ENCODE measurements at places on chromosomes 12 and 14.

DNA sequence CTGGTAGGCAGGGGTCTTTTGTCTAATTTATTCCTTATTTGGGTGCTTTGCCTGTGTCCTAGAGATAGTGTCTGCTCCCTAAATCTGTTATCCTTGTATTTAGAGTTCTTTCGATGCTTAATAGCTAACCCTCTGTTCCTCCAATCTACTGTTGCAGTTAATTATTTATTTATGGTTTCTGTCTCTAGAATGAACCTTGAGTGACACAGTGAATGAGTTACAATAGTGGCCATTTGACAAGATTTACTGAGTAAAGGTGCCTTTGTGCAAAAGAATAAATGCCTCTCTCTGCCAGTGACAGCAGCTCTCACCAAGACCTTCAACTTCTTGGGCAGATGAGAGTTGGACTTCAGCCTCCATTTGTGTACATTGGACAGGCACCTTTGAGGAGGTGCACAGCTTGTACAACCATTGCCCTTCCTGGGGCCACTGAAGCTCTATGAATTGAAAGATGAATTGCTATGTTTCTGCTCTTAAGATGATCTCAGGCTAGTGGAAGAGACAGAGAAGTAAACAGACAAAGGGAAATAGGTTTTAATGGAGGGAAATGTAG is 165.9 kb downstream of the DERA start:
- no peak for DNase-seq

DNA sequence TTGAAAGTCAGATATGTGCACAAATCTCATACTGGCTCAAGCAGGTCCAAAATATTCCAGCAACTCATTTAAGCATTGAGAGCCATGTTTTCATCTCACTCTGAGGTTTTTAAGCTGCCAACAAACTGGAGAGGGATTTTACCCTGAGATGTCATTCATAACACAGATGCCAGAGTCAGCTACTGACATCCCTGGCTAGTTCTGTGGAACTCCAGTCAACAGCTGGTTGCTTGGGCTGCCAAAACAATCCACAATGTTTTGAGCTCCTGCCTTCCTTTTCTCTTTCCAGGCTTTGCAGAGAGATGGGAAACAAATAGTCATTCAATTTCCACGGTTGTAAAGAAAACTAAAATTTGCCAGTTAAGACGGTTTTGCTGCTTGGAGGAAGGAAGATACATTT is 621.2 kb upstream of the FBXO33 start:
- peak; percentile 84 for DNase-seq

DNA sequence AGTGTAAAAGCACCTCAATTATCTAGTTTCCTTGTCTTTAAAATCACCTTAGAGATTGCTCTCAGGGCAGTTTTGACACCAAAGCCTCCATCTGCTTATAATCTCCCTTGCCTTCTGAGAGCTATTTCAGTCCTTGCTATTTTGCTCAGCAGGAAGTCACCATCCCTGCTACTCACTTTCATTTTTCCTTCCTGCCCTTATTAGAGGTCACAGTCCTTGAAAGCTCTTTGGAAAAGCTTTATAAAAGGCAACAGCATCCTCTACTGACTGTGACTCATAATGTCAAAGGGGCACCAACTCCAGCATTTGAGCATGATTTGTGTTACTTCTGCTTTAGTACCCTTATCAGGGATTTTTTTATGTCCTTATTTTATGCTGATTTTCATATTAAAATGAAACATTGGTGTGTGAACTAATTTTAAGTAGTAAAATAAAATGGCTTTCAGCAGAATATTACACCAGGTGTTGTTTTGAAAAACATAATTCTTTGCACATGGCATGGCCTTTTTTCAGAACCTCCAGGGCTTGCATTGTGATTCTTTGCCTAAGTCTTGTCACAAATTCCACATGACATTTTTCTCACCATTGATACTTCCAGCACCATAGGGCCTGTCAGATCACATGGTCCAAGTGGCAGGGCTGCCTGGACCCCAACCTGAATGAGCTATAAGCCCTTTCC is 213.0 kb downstream of the ADAMTS20 start:
- DNase-seq, result peak; percentile 48

- no peak for DNase-seq
Observed at GRCh38 chr14:65002586-65003210, 16.0 kb downstream of the FNTB start.

DNA sequence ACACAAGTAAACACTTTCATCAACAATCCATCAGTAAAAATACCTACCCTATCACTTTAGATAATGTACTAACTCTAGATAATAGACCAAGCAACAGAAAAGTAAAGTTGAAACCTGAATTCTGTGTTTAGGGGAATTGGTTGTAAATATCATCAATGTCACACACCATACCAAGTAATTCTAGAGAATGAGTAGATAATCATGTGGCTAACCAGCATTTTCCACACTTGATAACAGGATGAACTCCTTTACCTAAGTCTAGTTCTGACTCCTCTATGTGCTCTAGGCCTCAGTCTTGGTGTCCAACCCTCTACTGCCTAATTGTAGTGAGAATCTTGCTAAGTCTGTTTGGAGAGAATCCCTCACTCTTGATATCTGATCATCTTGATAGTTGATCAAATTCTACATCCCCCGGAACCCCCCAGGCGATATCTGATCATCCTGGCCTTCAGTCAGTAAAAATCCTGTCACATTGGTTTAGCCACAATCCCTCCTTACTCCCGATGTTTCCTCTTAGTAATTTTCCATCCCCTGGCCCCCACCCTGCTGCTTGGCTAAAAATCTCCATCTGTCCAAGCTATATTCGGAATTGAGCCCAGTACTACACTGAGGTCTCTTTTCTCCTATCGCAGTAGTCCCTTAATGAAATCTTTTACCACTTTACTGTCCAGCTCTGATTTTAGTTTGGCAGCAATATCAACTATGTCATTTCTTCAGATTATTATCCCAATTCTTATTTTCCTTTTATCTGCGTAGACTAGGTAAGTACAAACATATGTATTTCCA is 3.4 kb upstream of the SLCO1A2 start:
- no peak for DNase-seq

- DNase-seq, result no peak
Observed at GRCh38 chr14:29705801-29706200, 221.8 kb downstream of the PRKD1 start.

DNA sequence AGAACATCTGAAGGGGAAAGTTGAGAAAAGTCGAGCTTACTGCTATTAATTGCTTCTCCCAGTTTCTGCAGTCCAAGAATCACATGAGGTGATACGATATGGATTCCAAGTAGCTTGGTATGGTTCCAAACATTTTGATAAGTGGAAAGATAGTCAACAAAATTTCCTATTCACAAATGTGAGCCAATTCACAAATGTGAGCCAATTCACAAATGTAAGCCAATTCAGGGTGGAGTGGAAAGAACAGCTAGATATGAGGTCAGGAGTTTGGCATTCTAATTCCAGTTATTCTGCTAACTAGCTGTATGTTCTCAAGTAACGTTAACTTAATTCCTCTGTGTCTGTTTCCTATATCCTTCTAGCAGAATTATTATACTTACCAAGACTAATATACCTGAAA is 37.6 kb upstream of the DHRS4 start:
- DNase-seq, result no peak

DNA sequence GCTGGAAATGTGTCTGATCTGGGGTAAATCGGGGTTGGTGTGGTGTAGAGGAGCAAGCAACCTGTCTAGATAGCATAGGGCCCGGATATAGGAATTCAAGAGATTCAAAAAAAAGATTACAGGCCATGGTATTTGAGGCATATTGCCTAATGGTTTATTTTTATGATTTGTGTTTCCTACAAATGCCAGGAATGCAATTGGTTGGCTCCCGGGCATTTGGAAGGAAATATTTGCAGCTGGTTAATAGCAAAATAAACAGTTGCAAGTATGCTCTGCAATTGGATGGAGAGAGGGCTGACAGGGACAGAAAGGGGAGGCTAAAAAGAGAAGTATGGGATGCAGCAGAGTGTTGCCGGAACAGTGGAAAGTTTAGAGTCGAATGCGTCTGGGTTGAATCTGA is 315.6 kb upstream of the ATP2B1 start:
- no peak for DNase-seq

GRCh38 chr12:23342407-23342806 is 607.1 kb downstream of the SOX5 start:
- no peak for DNase-seq

DNA sequence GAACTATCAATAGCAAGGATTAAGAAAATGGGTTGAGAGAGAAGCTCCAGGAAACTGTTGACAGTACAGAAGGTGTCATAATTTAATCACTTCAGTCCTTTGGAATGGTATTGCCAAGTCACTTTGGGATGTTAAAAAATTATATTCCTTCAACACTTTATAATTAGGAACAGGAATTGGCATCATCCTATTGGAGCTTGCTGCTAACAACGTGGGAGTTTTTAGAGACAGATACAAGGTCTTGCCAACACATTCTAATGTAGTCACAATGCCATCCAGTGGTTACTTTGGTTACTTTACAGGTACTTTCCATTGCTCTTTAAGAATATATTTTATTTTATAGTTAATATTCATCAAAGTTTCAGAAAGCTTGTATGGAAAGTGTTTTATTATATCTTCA is 310.1 kb downstream of the SYT1 start:
- peak; percentile 0 for DNase-seq

- no peak for DNase-seq
Observed at GRCh38 chr12:48988030-48988649, 10.0 kb downstream of the WNT1 start.

GRCh38 chr12:24407884-24408283 is 458.4 kb upstream of the SOX5 start:
- no peak for DNase-seq

DNA sequence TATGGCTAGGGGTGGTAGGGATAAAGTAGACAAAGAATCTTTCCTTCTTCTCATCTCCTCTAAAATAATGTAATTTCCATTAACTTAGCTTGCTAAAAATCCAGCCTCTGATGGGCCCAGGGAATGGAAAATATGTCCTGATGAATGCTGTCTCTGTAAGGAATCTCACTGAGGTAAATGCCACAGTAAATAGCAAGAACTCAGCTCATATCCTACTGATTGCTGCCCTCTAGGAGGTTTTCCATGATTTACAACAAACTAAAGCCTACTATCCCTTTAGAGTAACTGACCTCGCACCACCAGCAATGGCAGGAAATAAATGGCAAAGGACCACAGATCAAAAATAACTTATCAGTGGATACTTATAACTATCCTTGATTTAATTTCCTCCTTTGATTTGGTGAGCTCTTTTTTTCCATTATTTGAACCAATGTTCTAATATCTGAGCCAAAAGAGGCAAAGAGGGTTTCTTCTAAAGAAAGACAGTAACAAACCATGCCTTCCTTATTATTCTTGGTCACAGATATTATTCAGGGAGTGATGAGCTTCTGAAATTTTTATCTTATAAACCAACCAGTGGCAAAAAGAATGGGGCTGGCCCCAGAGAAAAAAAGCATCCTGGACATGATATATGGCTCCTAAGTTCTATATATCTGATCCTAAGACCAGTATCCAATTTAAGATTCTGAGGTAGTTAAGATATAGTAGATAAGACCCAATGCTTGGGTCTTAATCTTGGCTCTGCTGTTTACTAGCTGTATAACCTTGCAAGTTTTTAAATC is 43.8 kb downstream of the SENP1 start:
- DNase-seq, result no peak

DNA sequence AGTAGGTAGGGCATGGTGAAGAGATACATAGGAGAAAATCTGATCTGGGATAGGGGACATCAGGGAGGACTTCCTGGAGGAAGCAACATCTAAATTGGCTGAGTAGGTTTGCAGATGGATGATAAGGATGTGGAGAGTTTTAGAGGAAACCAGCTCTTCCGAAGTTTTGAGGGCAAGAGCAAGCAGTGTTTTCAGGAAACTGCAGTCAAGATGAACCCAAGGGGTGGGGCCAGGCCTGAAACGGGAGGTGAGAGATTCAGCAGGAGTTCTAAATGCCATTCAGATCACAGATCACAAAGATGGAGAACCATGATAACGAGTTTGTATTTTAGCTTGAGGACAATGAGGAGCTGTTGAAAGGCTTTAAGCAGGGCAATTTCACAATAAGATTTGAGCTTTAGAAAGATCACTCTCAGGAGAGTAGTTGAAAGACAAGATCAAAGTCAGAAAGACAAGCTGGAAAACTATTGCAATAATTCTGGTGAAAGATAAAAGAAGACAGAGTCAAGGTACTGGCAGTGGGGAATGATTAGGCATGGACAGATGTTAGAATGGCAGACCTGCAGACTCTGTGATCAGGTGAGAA is 70.1 kb upstream of the PLXNC1 start:
- no peak for DNase-seq

GRCh38 chr12:31797230-31797872 is 68.5 kb upstream of the AMN1 start:
- DNase-seq, result no peak

DNA sequence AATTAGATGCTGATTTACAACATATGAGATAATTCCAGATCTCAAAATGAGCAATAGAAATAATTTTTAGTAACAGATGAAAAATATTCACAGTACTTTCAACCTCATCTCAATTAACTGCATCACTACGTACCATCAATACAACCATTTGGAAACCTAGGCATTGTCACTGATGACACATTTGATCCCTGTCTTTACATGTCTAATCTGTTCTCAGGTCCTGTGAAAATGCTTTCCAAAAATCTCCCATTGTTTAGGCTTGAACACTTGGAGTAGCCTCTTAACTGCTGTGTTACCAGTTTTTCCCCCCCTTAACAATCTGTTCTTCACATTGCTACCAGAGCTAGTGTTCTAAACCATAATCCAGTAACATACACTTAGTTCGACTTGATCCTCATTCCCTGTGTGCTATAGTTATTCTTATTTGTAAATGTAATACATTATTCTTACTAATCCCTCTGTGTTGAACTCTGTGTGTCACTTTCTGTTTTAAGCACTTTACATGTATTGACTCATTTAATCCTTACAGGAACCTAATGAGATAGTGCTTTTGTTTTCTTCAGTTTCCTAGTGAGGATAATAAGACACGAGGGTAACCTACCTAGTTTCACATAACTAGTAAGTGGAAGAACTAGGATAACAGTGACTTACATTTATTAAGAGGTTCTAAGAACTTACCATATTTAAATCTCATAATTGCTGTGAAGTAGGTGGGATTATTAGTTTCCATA is 41.7 kb downstream of the LARP4 start:
- DNase-seq, result no peak

- DNase-seq, result no peak
Observed at GRCh38 chr14:59705866-59706265, 129.3 kb upstream of the CCDC175 start.
